LoVo (cell line): ENCODE measurements at places on chromosomes 1 and 21.

DNA sequence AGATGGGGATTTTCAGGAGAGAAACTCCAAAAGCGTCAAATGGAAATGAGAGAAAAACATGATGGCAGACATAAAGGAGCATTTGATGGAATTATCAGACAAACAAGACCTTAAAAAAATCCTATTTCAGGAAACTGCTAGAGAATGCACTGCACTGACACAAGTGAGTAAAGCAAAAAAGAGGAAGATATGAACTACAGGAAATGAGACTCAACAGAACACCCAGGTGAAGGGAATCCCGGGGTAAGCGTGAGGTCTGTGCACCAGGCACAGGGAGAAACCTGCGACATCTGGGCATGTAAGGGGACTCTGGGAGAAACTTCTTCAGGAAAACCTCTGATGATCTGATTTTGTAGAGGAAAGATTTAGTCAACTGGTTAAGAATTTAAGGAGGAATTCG, 2.8 kb downstream of the TARBP1 start:
- no peak for DNase-seq

- no peak for DNase-seq
Measured at GRCh38 chr1:91826248-91826647, 59.7 kb downstream of the TGFBR3 start.

DNA sequence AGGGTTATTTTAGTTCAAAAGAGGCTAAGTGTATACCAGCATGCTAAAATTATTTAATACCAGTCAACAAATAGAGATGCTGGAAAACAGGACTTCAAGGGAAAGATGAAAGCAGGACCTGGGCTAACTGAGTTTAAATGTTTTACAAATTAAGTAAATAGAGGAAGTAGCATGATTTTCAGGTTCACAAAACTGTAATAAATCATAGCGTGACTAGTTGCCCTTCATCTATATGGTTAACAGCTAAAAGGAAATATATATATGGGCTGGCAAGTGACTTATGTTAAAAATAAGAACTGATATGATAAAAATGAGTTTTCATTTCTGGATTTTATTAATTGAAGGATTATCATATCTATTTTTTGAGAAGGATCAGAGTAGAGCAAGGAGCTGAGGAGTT, 25.6 kb downstream of the DPYD start:
- DNase-seq: no peak

- DNase-seq: no peak
Measured at GRCh38 chr1:247542811-247543210, 6.1 kb upstream of the GCSAML start.

DNA sequence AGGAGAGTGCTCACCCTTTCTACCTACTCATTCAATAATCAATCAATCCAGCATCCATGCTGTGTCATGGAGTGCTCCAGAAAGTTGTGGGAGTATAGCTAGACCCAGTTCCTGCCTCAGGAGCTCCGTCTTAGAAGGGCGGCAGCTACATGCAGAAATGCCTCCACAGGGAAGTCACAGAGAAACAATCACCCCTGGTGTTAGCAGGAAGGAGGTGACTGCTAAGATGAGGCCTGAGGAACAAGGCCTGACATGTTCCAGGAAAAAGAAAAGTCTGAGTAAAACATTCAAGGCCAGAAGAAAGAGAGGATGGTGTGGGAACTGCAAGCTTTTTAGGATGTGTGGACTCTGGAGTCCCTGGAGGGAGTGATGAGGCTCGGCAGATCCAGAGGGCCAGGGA, 142.5 kb upstream of the MAGI3 start:
- DNase-seq: no peak

- DNase-seq: no peak
Measured at GRCh38 chr21:44428281-44428960, 26.9 kb upstream of the LRRC3 start.

DNA sequence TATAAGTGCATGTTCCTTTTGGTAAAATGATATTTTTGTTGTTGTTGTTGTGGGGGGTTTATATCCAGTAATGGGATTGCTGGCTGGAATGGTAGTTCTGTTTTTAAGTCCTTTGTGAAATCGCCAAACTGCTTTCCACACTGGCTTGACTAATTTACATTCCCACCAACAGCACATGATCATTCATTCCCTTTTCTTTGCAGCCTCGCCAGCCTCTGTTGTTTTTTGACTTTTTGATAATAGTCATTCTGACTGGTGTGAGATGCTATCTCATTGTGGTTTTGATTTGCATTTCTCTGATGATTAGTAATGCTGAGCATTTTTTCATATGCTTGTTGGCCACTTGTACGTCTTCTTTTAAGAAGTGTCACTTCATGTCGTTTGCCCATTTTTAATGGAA, 188.5 kb upstream of the CHRM3 start:
- no peak for DNase-seq

DNA sequence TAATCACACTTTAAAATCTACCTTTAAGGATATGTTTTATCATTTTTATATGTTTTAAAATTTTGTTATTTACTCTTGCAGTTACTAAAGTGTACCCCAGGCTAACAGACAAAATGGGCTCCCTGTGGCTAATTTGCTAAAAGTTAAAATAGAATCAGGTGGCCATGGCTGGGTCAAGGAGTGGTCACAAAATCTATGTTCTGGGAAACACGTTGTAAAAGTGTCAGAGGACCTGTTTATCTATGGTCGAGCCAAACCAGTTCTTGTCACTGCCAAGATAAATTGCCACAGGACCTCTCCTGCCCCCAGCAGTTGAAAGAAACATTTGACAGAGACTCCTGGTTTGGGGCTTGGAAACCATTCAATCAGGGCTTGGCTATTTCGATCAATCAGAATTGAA, 21.2 kb upstream of the TTLL7 start:
- DNase-seq: no peak

DNA sequence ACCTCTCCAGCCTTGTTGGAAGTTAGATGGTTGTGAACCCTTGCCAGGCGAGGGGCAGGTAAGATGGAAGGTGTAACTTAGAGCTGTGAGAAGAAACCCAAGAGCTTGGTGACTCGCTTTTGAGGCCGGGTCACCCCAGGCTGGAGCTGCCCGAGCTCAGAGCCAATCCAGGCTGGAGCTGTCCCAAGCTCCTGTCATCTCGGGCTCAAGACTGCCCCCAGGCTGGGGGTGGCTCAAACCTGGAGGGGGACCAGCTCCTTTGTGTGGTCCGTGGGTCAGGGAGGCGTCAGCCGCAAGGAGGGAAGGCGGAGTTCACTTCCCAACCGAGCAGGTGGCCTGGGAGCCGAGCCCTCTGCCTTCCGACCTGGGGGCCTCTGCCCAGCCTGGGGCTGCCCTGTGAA, 2.0 kb downstream of the HUNK start:
- DNase-seq: no peak

- DNase-seq: no peak
Measured at GRCh38 chr1:111127923-111128643, 11.8 kb downstream of the DRAM2 start.

GRCh38 chr21:39647476-39647875, 34.7 kb downstream of the B3GALT5 start:
- peak; percentile 77 for DNase-seq

- DNase-seq: no peak
Measured at GRCh38 chr1:15058261-15058660, 95.3 kb upstream of the TMEM51 start.

DNA sequence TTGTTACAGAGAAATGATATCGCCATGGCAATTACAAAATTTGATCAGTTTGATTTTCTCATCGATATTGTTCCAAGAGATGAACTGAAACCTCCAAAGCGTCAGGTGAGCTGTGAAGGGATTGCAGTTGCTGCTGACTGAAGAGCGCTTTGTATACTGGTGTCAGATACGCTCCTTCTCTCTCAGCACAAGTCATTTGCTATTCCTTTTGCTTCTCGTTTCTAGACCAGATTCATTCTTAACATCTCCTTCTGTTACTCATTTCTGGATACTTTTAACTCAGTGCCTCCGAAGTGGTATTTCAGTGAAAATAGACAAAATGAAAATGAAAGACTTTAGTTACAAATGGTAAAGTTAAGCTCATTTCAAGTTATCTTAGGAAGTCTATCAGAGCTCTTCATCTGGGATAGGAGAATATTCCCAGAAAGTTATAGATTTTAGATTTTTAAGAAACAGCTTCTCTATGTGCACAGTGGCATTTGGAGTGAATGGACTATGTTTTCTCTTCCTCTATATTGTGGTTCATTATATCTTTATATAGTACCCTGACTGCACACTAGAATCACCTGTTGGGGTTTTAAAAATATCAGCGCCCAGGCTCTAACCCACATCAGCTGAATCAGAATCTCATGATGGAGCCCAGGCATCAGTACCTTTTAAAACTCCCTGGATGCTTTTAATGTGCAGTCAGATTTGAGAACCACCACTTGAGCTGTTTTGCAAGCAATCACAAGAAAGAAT, 30.3 kb upstream of the KCNQ4 start:
- DNase-seq: no peak

- peak; percentile 62 for DNase-seq
Measured at GRCh38 chr1:19007491-19008441, 51.3 kb upstream of the IFFO2 start.

GRCh38 chr1:242641461-242641860, 117.0 kb upstream of the PLD5 start:
- no peak for DNase-seq

GRCh38 chr1:232599178-232600041, 30.5 kb downstream of the SIPA1L2 start:
- peak; percentile 40 for DNase-seq

DNA sequence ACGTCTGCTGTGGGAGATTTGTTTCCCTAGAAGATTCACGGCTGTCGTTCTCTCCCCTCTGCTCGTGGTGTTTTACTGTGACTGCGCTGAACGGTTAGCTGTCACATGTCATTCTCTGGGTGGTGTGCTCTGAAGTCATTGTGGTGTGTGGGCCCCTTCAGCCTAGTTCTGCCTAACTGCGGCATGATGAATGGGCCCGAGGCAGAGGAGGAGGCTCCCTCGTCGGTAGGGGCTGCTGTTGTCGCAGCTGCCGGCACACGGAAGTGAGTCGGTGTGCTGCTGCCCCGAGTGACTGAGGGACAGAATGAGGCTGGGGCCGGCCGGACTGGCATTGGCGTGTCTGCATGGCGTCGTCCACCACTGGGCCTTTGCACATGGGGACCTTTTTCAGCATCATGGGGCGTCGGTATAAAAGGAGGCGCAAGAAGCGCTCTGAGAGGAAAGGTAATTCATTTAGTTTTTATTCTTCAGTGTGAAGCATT, 77.9 kb downstream of the ADARB1 start:
- no peak for DNase-seq

DNA sequence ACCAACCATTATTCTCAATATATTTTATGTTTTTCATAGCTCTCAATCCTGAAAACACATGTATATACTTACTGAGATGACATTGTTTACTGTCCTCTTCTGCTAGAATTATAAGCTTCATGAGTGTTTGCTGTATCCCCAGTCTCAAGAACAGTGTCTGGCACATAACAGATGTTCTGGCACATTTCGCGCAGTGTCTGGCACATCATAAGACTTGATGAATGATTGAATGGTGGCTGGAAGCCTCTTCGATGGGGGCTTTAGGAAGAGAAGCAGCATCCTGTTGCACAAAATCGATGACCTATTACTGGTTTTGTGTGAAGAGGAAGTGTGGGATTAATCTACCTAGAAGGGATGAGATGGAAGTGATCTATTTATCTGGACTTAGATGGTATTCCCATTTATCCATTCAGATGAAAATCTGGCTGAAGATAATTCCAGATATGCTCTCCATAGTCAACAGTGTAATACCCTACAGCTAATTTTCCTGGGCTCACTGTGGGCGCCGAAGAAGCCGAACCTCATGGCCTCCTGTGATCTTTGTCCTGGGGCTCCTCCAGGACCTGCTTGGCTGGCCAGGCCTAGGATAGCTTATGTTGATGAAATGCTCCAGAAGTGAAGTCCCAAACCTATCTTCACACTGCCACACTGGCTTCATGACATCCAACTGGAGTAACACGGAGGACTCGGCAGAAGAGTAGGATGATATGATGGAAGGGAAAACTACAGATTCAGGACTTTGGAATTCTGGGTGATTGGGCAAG, 26.5 kb downstream of the CD34 start:
- no peak for DNase-seq

GRCh38 chr1:235328271-235329138, at the start of gene GGPS1:
Gene GGPS1 (plus strand): TSS chr1:235328570. CDS start chr1:235335265, 6,695 bp downstream.
- DNase-seq: peak; percentile 99

DNA sequence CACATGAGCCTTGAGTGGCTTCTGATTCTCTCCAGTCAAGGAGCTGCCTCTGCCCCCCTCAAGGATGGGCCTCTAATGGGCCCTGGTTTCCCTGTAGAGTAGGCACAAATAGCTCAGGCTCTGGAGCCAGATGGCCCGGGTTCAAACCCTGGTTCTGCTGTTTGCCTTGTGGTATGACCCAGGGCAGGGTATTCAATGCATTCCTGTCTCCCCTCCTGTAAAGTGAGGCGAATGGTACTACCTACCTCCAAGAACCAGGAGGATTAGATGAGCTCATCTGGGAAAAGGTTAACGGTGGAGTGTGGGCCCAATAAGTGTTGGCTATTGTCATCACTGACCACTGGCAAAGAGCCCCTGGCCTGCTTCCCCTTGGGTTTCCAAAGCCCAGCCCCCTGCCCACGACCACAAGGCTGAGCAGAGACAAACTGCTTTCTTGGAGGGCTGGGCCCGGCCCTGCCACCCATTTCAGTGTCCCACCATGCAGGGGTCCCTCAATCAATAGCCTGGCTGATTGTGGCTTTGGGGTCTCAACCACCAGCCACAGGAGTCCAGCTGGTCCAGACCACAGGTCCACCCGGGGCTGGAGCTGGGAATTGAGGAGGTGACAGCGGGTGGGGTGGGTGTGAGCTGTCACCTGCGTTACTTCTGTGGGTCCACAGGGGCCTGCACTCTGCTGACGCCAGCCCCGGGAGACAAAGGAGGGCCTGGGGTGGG, 115.6 kb upstream of the RUNX3 start:
- no peak for DNase-seq

DNA sequence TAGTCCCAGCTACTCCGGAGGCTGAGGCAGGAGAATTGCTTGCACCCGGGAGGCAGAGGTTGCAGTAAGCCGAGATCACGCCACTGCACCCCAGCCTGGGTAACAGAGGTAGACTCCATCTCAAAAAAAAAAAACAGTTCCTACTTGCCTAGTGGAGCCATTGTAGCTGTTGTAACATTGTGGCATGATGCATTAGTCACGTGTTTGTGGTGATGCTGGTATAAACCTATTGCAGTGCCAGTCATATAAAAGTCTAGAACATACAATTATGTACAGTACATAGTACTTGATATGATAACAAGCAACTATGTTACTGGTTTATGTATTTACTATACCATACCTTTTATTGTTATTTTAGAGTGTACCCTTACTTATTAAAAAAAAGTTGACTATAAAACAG, 16.2 kb downstream of the KYAT3 start:
- no peak for DNase-seq

DNA sequence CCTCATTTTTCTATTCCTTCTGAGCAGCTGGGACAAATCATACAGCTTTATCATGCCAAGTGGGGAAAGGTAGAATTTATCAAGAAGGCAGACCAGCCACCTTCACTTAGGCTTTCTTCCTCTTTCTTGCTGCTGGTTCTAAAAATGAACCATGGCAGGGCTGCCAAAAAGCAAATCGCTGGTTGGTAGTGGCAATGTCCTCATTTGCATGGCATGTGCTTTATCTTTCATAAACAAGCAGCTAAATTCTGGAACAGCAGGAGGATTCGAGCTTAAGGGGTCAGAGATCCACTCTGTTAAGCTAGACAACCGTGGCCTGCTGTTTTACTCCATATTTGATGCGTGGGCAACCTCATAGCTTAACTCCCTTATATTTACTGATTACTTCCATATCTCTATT, 91.3 kb downstream of the RPE65 start:
- no peak for DNase-seq
